Transverse colon (tissue), 4 donors: ENCODE measurements at places on chromosomes 7 and 10. TPM values are rescaled to one million over a fixed set of nuclear protein-coding genes. Genes with fewer than 3 reads are reported as not detected.

- no peaks in the 10 kb centered on the region for H3K36me3 ChIP-seq
- DNase-seq: peak; percentile 74
- H3K4me3 ChIP-seq: no peak overlapping the region
- H3K27me3 ChIP-seq: no peaks in the 10 kb centered on the region
Observed at GRCh38 chr7:30459591-30460245, 18.9 kb downstream of the NOD1 start.

DNA sequence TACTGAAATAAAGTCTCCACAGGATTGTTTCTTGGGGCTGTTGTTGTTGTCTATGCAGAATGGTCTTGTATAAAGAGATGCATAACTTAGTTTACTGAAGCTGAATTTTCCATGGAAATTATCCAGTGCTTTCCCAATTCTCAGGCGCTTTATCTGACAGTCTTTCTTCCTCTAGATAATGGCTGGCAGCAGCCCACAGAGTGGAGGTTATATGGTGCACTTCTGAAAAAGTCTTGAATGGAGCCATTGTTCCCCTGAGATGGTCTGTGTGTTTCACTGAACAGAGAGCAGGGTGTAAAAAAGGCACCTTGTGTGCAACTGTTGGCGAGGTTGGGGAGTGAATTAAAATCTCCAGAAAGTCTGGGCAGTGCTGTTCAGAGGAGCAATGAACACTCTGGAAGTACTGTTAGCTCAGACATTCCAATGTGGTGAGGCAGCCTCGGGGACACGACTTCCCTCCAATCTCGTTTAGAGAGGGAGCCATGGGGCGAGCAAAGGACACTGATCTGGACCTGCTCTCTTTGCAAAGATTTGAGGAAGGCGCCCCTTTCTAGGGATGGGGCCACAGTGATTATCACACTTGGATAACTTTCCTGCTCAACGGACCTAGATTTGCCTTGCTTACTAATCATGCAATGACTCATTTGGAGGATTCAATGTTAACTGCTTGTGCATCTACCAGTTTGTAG, 2.0 kb upstream of the PLCE1 start:
- H3K36me3 ChIP-seq: no peaks in the 10 kb centered on the region

The PLOD3 gene
- total RNA-seq: 81.2 TPM

The SHH gene
- 2.9 TPM for total RNA-seq

The BAMBI gene
- total RNA-seq: 1.00 TPM
